ENCODE measurements at places on chromosomes 13 and 19.

- DNase-seq: no peak
Observed at GRCh38 chr13:41203810-41204209, 9.4 kb upstream of the KBTBD7 start.

- DNase-seq: no peak
Observed at GRCh38 chr19:5141850-5142724, 173.2 kb downstream of the KDM4B start.

DNA sequence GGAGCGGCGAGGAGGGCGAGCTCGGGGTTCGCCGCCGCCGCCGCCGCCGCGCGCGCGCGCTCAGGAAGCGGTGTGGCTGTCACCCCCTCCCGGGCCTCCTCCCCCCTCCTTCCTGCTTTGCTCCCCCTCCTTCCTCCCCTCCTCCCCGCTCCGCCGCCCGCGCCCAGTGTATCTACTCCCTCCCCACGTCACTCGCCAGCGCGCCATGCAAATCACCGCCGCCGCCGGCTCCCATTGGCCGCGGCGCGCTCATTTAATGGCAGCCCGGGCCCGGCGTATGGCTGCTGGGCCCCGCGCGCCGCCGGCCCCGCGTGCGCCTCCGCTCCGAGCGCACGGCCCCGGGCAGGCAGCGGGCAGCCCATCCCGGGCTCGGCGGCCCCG lies 335 bp upstream of the SOX1 start:
- DNase-seq: peak; percentile 94

- peak; percentile 53 for DNase-seq
Observed at GRCh38 chr13:33213024-33213768, 72.4 kb downstream of the STARD13 start.

- no peak for DNase-seq
Observed at GRCh38 chr19:49651029-49651819, 9.2 kb downstream of the SCAF1 start.

DNA sequence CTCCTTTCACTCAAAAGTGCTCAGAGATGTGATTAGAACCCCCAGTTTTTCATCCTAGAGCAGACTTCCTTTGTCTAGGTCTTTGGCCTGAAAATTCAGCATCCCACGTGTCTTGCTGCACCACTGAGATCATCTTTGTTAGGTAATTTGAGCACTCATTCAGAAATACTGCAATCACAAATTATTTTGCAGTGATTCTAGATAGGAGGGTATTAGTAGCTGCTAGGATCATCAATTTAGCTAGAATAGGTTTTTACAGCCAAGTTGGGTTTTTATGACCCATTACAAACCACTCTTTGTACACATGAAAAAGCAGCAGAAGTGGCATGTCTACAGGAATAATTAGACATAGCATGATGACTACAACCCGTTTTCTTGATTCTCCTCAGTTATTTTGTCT lies 219.6 kb downstream of the GPC6 start:
- no peak for DNase-seq

DNA sequence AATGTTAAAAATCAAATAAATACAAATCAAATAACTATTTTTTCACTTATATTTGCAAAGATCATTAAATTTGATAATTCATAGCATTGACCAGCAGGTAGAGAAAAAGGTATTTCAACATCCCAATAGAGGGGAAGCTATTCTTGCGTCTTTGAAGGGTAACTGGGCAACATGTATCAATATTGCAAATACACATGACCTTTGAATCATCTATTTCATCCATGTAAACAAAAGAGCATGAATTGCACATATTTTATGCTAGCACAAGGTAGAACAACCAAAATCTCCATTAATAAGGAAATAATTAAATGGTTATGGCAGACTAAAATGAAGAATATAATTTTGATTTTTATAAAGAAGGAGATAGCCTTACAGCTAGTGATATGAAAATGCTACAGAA lies 372.8 kb downstream of the GPC5 start:
- DNase-seq: no peak

- no peak for DNase-seq
Observed at GRCh38 chr19:55254625-55254977, 4.2 kb downstream of the PPP6R1 start.

DNA sequence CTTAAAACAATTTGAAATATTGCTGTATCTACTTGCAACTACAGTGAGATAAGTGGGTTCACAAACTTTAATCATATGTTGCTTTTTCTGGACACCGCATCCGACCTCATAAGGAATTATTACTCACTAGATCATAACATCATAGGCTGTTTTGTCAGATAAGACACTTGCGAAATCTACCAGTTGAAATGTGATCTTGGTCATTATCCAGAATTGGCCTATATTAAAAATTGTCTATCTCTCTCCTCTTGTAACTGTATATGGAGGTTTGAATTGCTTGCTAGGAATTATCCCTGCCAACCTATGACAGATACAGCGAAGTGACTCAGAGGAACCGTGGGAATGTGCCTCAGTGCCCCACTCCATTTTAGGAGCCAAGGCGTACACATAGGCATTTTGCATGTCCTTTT lies 117.0 kb upstream of the POSTN start:
- DNase-seq: no peak

DNA sequence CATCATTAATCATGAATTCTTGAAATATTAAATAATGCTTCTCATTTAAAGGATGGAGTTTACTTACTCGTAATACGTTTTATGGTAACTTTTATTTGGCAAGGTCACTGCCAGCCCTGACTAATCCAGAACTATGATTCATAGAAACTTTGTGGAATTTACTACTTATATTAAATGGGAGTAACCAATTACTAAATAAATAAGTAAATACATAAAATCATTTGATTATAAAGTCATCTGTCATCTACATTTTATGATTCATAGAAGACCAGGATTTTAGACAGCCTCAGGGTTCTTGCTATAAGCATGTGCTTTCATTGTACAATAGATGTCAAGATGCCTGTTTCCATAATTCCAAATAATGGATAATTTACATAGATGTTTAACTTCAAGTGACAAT lies 611.1 kb downstream of the TBC1D4 start:
- DNase-seq: no peak

- DNase-seq: no peak
Observed at GRCh38 chr13:33545492-33545891, 259.9 kb upstream of the STARD13 start.

GRCh38 chr13:114145722-114146121 lies 13.3 kb upstream of the RASA3 start:
- peak; percentile 7 for DNase-seq

DNA sequence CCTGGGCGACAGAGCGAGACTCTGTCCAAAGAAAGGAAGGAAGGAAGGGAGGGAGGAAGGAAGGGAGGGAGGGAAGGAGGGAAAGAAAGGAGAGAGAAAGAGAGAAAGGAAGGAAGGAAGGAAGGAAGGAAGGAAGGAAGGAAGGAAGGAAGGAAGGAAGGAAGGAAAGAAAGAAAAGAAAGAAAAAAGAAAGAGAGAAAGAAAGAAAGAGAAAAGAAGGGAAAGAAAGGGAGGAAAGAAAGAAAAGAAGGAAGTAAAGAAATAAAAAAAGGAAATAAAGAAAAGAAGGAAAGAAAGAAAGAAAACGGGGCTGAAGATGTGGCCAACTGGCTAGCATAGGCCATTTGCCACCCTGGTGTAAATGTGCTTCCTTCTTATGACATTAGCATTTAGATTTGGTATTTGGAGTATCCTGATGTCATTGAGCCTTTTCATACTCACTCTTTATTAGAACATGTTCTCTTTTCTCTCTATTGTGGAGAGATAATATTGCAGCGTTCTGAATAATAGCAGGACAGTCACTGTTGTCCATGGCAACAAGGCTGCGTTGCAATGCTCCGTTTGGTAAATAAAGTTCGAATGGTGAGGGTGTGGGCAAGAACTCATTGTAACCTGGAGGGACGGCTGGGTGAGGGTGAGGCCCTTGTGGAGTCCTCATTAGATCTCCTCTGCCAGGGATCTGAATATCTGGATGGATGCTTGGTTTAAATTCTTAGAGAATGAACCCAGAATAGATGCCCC lies 173.9 kb upstream of the UBL3 start:
- DNase-seq: no peak

GRCh38 chr13:39765801-39766463 lies 110.5 kb downstream of the COG6 start:
- DNase-seq: peak; percentile 52

DNA sequence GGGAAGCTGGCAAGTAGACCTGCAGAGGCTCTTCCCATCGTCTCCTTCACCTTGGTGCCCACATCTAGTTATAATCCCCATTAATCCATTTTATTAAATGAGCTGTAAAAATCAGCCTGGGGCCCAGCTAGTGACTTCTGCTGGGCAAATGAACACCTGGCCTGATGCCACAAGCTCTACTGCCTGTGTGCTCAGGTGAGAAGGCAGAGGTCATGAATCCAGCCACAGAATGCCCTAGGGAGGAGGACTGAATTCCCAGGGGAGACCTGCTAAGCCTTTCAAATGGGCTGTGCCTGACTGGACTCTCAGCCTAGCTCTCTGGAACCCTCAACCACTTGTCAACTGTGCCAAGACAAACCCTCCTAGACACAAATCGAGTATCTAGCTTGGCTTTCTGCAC lies 74.0 kb downstream of the PDS5B start:
- no peak for DNase-seq

Data from neural progenitor cell (in vitro differentiated cells).